ENCODE measurements at places on chromosomes 11 and 22.

DNA sequence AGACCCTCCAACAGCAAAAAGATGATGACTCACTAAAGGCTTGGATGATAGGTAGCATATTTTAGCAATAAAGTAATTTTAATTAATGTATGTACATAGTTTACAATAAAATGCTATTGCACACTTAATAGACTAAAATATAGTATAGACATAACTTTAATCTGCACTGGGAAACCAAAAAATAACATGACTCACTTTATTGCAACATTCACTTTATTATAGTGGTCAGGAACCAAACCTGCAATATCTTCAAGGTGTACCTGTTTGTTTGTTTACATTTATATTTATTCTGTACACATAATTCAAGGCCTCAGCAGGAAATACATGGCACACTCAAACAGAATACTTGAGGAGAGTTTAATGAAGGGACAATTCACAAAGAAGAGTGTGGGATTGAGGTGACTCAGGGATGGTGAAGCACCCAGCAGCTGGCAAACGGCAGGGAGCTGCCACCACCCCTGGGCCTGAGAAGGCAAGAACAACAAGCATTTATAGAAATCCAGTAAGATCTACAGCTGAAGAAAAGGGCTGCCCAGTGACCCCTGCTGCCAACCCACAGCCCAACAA is 51.5 kb upstream of the POU2AF2 start:
- no peak for DNase-seq

DNA sequence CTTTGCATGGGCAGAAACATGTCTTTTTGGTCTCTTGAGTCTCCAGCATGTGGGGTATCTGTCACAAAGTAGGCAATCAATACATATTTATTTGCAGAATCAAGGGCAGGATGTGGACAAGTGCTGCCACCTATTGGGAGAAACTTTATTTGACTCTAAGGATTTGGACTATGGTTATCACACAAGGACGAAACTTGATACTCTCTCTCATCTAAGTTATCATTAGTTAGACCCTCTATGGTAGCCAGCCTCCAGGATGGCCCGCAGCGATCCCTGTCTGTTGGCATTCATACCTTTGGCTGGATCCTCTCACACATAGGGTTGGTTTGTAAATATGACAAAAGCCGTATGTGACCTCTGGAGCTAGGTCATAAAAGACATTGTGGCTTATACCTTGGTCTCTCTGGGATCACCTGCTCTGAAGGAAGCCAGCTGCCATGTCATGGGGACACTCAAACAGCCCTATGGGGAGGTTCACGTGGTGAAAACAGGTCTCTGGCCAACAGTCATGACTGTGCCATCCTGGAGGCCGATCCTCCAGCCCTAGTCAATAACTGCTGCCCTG is 1.1 kb upstream of the FBXO7 start:
- no peak for DNase-seq

DNA sequence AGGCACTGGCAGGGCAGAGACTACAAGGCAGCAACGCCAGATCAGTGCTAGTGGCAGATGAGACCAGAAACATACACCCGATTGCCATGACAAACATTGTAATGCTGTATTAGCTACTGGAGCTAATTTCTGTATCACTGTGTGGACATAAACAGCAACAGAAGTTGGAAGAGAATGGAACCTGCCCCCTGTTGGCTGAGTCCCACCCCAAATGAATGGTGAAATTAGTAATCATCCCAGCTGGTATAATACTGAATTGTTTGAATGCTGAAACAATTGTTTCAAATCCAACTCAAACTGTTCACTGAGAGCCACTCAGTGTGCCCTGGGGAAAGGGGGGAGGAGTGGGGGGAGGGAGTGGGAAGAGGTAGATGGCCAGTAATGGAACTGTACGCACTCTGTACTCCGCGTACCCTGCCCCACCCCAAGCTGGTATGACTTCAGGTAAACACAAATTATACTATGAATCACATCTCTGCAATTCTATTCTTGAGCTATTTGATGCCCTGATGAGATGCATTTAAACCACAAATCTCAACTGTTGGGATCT is 11.2 kb upstream of the BIRC3 start:
- DNase-seq: no peak

GRCh38 chr11:34223021-34223813 is 117.8 kb downstream of the NAT10 start:
- peak; percentile 24 for DNase-seq

DNA sequence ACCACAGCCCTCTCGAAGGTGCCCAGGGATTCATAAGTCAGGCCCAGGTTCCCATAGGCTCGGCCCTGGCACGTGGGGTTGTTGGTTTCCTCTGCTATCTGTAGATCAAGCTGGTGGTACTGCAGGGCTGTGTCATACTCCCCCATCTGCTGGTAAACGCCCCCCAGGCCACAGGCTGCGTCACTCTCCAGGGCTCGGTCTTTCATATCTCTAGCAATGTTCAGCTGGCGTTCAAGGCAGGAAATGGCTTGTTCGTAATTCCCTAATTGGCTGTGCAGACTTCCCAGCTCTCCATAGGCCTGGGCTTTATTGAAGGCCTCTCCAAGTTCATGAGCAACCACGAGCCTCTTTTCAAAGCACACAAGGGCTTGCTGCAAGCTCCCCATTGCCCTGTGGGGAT is 186.4 kb upstream of the PITPNB start:
- no peak for DNase-seq

DNA sequence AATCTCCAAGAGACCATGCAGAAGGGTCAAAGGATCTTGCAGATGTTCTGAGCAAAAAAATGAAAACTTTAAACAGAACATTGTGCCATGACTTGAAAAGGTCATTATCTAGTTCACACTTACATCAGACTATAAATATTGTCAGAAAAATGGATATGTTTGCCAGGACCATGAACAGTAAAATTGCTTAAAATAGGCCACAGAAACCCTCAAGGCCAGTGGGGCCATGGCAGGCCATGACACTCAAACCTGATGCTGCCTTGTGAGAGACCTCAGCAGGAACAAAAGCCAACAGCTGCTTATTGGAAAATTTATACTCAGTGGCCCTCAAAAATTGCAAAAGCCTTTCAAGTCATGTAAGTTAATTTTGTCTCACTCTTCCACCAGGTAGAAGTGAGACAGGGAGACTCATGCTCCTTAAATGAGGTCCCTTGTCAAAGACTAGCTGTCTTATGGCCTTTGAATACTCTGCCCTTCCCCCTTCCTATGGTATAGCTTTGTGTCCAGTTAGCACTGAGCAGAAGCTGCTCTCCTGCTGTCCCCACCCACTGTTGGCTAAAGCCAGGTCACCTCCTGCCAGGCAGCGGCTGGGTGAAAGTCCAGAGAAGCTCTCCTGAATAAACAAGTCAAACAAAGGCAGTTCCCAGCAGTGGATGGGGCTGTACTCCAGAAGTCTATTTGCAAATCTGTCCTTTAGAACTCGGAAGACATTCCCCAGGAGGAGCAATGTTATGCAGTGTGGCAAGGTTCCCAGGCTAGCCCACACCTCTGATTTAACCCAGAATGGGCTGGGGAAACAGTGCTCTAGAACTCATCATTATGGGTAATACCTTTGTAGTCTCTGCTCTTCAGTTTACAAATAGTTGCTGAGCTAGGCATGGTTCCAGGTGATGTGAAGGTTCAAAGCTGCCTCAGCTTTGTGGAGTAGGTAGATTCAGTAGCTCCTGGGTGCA is 21.4 kb downstream of the ADM start:
- DNase-seq: no peak

DNA sequence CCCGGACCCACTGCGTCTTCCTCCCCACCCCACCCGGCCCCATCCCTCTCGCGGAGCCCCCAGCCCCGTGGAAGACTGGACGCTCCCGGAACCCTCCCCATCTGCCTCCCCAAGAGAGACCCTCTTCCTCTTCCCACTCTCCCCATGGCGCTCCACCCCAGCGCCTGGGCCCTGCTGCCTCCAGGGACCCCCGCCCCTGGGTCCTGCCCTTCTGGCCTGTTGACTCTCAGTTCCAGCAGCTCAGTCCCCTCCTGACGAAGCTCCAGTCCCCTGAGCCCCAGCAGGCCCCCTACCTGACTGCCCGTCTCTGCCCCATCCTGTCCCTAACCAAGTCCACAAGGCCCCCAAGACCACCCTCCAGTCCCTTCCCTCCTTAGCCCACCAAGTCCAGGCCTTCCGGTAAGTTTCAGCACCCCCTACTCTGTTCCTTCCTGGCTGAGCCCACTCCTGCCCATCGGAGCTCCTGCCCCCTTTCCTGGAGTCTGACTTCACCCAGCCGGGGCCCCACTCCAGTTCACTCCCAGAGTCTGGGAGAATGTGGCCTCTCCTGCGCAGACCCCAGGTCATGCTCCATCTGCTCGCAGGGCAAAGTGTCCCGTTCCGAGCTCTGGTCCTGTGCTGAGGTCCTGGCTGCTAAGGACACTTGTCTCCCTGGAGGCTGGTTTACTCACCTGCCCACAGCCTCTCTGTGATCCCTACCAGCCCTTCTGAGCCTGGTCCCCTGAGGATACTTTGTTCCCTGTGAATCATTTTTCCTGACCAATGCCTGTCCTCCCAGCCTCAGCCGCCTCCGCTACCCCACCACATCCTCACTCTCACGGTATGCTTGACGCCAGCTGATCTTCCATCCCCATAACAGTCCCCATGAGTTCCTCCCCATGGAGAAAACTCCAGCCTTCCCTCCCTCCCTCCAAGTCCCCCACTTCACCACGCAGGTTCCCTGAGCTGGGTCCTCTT is 722 bp downstream of the IFITM10 start:
- peak; percentile 60 for DNase-seq

DNA sequence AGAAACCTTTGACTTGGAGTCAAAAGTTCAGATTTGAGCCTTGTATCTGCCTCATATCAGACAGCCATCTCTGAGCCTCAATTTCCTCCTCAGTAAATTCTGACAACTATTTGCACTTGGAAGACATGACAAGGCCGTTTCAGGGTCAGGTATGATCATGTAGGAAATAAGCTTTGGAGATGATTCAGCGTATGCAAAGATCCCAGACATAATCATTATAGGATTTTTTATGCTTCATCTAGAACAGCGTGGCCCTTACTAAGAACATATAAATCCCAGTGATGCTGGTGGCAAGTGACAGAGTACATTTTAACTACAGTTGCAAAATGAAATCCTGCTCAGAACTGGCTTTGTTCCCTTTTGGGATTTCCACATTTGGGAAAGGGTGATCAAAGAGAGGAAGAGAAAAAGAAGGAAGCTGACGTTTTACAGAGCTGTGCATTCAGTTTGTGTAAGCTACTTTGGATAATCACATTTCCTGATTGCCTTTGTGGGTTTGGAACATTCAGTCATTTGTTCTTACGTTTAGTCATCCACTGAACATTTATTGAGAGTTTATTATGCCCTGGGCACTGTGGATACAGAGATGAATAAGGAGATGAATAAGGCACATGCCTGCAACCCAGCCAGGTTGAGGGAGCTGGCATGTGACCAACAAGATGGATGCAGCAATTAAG is 81.9 kb upstream of the HEPHL1 start:
- DNase-seq: no peak

DNA sequence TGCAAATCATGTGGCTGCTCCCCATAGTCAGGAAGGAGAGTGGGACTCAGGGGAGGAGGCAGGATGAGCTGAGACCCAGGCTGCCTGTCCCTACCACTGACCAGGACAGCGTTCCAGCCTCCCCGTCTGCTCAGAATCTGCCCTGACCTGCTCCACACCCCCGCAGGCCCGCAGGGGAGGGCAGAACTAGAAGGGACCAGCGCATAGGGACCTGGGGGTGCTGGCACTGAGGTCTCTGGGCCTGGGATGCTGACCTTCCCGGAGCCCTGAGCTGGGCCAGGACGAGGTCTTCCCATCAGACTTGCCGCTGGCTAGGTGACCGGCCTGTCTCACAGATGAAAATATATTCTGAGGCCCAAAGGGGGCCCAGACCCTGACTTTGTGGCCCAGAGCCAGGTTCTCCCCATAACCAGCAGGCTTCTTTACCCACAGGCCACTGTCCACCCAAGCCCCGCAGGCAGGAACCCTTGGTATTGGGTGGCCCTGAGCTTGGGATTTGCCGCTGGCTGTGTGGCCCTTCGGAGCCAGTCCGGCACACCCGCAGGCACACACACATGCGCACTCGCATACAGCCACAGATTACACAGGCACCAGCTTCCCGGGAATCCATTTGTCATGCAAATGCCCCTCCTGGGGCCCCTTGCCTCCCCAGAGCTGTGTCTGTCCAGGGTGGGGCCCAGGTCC is 13.8 kb upstream of the PIM3 start:
- DNase-seq: no peak

GRCh38 chr22:19709063-19709769 is 5.1 kb upstream of the SEPTIN5 start:
- DNase-seq: no peak

- no peak for DNase-seq
Observed at GRCh38 chr11:35173011-35173511, 34.1 kb downstream of the CD44 start.

GRCh38 chr22:23686416-23687024 is 4.3 kb upstream of the RGL4 start:
- no peak for DNase-seq

DNA sequence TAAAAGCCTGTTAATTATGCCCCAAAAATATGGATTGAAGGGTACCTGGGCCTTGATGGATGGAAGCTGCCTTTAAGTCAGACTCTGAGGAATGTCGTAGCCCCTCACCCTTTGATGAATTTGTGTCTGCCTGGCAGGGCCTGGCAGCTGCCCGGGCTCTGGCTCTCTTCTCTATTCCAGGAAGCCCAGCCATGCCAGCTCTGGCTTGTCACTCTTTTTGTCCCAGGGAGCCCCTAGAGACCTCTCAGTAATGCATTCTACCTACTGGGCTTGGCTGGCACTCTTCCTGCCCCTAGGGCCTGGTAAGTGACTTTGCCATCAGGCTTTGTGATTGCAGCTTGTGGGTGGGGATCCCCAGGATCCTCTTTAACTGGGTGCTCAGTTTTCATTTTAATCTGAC is 103.8 kb downstream of the GRIK4 start:
- no peak for DNase-seq

DNA sequence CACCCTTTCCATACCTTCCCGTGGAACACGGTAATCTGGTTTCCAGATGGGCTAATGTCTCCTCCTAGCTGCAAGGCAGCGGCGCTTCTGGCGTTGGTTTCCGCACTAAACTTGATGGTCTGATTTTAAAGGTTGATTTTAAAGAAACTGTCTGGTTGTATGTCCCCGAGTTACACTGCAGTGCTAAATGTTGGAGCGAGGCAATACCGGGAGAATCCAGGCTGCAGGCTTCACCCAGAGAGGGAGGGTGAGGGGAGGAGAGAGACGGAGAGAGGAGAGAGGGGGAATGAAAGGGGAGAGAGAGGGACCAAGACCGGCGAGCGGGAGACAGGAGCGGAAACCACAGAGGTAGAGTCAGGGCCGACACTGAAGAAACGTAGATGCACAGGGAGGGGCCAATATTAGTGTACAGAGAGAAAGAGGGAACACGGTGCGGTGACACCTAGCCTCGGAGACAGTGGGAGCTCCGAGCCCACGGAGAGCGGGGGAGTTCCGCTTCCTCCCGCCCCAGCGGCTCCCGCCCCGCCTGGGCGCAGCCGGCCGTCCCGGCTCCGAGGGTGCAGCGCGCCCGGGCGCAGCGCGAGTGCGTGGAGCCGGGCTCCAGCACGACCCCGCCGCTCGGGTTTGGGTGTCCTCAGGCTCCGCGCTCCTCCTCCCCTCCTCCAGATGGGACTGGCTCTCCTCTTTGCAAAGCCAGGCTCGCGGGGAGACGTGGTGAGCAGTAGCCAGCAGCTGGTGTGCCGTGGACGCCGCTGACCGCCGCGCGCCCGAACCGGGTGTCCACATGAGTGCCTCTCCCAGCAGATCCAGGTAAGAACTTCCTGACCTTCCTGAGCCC is 71.9 kb upstream of the GRAMD1B start:
- DNase-seq: no peak
